ENCODE measurements at places on chromosomes 11 and 22.

DNA sequence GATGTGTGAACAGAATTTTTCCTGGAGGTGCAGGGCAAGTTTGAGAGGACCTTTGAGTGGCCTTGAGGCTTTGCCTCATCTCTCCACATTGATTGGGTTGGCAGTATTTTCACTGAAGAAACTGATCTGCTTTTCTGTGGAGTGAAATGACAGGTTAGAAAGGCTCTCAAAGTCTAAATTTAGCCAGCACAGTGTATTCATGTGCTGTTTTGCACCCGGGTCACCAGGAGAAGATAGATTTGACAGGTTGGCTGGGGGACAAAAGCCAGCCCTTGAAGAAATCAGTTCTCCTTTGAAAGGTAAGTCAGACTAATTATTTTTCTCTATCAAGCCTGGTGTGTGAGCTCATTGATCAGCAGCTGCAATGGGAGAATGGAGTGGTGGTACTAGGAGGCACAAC lies 152.9 kb downstream of the DBX1 start:
- no peak for DNase-seq

DNA sequence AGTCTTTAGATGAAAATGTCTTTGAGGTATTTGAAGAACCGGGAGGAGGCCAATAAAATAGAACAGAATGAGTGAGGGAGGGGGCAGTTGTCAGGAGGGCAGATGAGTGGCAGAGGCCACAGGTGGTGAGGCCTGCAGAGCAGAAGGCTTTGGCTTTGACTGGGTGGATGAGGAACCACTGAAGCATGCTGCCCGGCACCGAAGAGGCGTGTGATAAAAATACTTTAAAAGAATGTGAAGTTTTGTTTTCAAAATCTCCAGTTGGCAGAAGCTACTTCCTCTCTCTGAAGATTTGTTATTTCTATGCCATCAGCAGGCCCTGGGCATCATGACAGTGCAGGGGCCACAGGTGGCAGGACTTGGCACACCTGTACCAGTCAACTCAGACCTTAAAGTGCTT lies 6.3 kb downstream of the MS4A12 start:
- DNase-seq: no peak

DNA sequence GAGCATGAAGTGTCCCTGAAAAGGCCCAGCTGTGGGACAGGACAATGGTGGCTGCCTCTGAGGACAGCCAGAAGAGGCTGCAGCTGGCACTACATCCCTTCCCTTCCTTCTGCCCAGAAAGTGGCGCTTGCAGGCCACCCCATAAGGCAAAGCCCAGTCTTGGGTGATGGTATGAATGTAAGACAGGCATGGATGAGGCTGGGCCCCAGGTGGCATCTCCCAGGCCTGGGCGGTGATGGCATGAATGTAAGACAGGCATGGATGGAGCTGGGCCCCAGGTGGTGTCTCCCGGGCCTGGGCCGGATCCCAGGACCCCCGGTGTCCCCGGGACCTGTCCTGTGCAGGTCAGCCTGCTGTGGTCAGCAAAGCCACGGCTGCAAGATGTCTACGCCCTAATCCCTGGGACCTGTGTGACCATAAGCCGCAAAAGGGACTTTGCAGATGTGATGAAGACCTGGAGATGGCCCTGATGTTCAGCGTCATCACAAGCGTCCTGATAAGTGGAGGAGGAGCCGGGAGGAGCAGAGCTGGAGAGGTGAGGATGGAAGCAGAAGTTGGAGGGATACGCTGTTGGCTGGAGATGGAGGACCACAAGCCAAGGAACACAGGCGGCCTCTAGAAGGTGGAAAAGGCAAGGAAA lies 181.1 kb downstream of the CTTN start:
- DNase-seq: no peak

DNA sequence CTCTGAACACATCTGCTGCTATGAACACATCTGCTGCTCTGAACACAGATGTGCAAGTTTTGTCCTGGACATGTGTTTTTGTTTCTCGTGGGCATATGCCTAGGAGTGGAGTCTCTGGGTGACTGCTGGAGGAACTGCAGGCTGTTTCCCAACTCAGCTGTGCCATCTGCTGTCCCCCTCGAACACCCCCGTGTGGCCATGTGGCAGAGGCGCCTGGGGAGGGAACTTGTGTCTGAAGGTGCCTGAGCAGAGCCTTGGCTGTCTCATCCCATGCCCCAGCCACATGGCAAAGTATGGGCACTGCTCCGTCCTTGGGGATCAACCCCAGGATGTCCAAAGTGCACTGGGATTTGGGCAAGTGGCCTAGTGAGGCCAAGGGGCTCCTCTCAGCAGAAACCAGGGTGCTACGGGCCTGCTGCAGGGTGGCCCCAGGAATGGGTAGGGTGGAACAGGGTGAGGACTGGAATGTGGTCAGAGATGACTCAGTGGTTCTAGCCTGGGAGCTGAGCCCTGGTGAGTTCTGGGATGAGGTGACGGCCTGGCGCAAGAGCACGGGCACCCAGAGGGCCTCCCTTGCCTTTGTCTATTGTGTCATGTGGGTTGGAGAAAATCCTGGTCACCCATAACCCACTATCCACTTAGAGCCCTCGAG lies 14.7 kb downstream of the GATD1 start:
- peak; percentile 85 for DNase-seq

DNA sequence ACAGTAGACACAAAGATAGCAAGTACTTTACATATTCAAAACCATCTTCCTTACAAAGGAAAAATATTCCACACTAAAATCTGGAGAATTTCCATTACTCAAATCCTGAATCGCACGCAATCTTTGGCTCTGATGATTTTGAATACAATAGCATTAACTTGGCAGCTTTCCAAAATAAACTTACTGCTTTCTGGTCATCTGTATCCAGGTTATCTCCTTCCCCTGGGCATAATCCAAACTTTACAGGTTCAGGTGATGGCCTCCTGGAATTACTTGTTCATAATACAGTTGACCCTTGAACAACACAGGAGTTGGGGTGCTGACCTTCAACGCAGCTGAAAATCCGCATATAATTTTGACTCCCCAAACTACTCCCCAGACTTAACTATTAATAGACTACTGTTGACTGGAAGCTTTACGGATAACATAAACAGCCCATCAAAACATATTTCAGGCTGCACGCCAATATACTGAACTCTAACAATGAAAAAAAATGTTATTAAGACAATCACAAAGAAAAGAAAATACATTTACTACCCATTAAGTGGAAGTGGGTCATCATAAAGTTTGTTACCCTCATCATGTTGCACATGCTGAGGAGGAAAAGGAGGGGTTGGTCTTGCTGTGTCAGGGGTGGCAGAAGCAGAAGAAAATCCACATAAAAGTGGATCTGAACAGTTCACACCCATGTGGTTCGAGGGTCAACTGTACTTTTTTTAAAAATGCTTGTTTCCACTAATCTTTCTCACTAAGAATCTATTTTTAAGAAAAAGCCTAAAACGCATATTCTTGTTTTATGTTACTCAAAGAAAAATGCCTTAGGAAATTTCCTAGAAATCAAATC lies 6.5 kb downstream of the MTMR2 start:
- no peak for DNase-seq

DNA sequence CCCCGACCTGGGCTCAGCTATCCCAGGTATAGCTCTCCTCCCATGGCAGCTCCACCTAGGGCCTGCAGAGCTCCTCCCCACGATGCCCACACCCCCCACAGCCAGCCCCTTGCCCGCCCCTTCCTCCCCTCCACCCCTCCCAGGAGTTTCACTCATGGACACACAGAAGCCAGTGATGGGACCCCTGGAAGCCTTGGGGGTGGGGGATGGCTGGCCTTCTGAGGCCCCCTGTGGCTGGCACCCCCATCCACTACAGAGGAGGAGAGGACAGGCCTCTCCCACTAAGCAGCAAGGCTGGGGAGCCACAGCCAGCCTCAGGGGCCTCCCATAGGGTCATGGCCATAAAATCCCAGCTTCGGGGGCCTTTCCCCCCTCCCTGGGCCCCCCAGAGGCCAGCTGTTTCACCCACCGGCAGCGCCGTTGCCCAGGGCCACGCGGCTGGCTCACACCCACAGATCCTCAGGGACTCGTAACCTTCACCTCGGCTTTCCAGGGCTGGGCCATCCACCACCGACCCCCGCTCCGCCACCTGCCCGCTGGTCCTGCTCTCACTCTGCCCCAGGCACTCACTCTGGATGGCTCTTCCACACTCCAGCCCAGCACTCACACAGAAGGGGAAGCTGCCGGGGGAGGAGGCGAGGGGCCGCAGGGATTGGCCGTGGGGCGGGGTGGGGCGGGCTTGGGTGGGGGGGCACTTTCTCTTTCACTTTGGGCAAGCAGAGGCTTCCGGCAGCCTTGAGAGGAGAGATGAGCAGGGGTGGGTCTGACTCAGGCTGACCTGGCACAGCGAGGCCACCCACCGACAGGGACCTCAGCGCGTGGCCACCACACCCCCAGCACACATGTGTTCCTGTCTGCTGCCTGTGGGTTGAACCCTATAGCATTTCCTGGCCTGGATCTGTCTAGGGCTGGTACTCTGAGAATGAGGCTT lies 2.2 kb downstream of the SLC25A22 start:
- DNase-seq: no peak

GRCh38 chr11:2097356-2097997 lies 41.7 kb downstream of the IGF2 start:
- no peak for DNase-seq

DNA sequence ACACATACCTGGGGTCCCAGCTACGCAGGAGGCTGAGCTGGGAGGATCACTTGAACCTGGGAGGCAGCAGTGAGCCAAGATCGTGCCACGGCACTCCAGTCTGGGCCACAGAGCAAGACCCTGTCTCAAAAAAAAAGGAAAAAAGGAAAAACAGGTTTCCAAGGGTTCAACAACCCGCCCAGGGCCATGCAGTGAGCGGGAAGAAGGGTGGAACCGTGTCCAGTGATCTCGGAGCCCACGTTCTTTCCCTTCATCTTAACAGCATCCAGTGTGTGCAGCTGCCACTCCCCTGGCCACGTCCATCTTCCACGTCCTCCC lies 14.9 kb upstream of the LRP5 start:
- DNase-seq: no peak

DNA sequence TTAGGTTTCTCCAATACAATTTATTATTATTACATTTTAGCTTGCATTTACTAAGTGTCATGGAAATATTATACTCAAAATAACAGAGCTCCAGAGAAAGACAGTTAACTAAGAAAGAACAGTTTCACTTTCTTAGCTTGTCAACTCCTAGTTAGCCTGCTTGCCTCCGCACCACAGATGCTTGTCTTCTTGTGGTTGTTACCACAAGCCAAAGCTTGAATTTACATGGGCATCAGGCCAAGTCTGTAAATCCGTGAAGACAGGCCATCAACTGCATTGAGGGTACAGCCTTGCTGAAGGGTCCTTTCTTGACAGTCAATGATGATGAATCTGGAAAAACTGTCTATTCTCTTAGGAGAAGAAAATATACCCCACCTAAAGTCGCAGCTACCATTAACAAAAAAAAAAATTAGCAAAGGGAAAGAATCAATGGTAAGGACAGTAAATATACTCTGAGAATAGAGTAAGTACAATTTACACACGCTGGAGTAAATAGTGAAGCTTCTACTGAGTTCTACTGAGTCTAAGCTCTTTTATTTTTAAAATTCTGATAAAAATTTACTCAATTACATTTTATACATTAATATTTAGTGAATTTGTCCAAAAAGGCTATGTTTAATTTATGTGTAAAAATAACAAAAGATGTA lies 15.6 kb upstream of the DENND5A start:
- DNase-seq: no peak

GRCh38 chr22:32106930-32107329 lies 52.2 kb downstream of the C22orf42 start:
- DNase-seq: no peak

- DNase-seq: no peak
Observed at GRCh38 chr22:36923131-36923788, 9.8 kb downstream of the CSF2RB start.

DNA sequence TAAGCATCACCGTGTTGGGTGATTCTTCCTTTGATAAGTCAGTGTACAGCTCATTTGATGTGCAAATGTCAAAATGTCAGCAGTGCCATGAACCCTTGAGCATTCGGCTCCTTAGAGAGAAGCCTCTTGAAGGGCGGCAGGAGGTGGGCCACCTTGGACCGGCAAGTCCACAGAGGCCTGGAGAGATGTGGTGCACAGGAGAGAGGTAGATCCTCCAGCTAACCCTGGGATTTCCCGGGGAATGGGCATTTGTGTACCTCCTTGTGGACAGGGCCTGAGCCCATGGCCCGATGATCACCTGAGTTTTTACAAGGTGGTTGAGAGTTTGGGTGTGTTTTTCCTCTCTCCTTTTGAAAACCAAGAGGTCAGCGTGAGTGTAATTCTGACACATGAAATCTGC lies 133.2 kb upstream of the RCN1 start:
- DNase-seq: no peak

GRCh38 chr11:27392278-27393114 lies 29.5 kb upstream of the CCDC34 start:
- DNase-seq: no peak

DNA sequence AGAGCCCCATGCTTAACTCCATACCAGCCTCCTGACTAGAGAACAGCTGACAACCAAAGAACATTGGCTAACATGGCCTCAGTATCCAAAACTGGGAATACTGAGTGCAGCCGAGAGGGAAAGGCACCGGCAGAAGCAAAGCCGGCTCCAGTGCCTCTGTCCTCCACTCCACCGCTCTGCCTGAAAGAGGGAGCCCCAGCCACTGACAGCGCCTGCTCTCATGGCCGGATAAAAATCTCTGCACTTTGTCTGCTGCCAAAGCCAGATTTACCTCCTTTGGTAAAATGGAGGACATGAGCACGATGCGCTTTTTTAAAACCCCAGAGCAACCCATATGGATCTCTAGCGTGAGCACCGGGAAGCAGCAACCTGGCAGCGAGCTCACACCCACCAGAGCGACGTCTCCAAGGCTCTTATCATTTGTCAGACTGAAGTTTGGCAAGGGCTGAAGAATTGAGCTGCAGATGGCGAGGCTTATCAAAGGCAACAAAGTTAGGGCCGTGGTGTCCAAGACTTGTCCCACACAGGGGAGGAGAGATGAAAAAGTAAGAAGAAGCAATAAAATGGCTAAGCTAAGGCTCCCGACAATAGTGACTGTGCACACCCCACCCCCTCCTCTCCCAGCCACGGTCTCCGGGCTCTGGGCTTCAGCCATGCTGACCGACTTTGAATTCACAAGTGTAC lies 71.4 kb downstream of the EFCAB6 start:
- DNase-seq: no peak

GRCh38 chr11:9992306-9992705 lies 301.7 kb downstream of the SBF2 start:
- DNase-seq: no peak

DNA sequence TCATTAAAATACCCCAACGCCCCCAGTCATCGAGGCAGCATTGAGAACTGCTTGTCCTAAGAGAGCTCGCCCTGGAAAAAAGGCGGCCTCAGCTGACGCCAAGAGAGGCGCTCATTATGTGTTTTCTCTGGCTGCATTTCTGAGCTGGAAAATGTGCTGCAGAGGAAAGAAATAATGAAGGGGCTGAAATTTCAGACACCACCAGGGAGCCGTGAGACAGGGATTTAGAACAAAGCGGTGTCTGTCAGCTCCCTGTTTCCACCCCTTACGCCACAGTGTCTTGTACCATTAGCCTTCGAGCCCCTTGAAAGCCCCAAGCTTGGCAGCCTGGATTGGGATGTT lies 14.4 kb downstream of the USH1C start:
- DNase-seq: no peak
